ENCODE measurements at places on chromosomes 16 and 17.

DNA sequence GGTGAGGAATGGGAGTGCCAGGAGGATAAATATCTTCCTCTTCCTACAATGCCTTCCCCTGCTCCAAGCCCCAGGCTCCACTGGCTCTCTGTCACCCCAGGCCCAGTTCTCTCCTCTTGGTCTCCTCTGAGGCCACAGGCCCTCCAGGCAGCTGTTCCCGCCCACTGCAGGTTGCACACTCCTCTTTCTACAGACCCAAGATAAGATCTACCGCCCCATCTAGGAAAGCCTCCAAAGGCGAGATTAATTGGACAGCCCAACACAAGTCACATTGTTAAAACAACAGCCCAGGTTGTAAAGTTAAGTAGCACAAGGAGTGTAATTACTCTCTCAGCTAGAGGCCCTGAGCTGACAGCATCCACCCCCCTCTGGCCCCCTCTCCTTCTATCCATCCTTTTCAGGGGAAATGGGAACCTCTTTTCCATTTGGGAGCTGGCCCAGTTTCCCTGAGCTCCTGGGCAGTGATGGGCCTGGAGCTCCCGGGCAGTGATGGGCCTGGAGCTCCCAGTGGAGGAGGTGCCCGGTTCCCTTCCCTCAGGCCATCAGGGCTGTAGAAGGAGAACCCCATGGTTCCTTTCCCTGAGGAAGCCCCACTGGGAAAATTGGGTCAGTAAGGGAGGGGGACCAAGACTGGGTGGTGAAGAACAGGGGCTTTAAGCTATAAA lies 7.3 kb downstream of the DLX4 start:
- DNase-seq = no peak

GRCh38 chr16:85142771-85143211 lies 30.5 kb upstream of the CIBAR2 start:
- no peak for DNase-seq

GRCh38 chr16:29763326-29763725 lies 14.7 kb upstream of the ZG16 start:
- no peak for DNase-seq

- no peak for DNase-seq
These were observed 144.7 kb upstream of the IRX3 start for GRCh38 chr16:54431041-54431996.

- DNase-seq = no peak
These were observed 775 bp downstream of the CYTH1 start for GRCh38 chr17:78781104-78781892.

DNA sequence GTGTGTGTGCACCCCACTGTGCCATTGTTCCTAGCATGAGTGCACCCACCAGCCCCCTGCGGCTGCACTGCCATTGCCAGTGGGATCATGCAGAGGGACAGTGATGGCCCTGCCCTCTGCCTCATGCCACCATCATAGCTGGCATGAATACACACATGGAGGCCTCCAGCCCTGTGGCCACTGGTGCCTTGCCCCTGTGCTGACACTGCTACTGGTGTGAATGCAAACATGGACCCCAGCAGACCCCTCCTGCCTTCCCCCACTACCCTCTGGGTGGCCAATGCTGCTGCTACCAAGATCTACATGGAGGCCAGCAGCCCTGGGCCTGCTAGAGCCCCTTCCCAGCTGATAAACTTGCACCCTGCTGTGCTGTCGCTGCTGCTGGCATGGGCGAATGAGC lies 995.5 kb upstream of the GOT2 start:
- no peak for DNase-seq

All from NCI-H2029 (cell line).